ENCODE measurements at places on chromosomes 16 and 17. TPM values are rescaled to one million over a fixed set of nuclear protein-coding genes. Genes with fewer than 3 reads are reported as not detected.

GRCh38 chr16:1980030-1980769 lies 1.1 kb downstream of the NOXO1 start:
- DNase-seq: no peak

- no peak for DNase-seq
Observed at GRCh38 chr17:79017546-79018369, 6.2 kb upstream of the C1QTNF1 start.

GRCh38 chr16:46746821-46747776 lies 1.0 kb downstream of the MYLK3 start:
- no peak for DNase-seq

SDR42E1 gene
- polyA plus RNA-seq: 0.44 TPM

KCNH6 gene
- polyA plus RNA-seq: 0.04 TPM

All from BJ (cell line).